Central memory CD4-positive, alpha-beta T cell (primary cell): ENCODE measurements at places on chromosomes 2 and 18.

GRCh38 chr2:23713351-23713750 is 213.6 kb downstream of the ATAD2B start:
- DNase-seq = no peak

- no peak for DNase-seq
Measured at GRCh38 chr2:67159929-67160328, 237.2 kb upstream of the ETAA1 start.

DNA sequence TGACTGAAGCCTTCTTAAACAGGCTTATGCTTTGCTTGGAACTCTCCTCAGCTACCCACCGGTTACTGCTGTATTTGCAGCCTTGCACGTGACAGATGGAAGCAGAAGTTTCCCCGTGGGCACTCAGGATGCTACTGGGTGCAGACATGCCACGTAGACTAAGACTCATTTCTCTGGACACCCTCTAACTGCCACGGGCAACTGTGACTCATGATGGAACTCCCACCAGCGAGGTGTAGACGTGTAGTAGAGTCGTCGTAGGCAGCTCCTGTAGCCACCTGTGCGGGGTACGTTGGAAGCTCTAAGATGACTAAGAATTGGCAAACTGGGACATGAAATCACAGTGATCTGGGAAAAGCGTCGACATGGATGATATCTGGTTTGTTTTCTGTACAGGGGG is 27.5 kb downstream of the TSHZ1 start:
- no peak for DNase-seq

DNA sequence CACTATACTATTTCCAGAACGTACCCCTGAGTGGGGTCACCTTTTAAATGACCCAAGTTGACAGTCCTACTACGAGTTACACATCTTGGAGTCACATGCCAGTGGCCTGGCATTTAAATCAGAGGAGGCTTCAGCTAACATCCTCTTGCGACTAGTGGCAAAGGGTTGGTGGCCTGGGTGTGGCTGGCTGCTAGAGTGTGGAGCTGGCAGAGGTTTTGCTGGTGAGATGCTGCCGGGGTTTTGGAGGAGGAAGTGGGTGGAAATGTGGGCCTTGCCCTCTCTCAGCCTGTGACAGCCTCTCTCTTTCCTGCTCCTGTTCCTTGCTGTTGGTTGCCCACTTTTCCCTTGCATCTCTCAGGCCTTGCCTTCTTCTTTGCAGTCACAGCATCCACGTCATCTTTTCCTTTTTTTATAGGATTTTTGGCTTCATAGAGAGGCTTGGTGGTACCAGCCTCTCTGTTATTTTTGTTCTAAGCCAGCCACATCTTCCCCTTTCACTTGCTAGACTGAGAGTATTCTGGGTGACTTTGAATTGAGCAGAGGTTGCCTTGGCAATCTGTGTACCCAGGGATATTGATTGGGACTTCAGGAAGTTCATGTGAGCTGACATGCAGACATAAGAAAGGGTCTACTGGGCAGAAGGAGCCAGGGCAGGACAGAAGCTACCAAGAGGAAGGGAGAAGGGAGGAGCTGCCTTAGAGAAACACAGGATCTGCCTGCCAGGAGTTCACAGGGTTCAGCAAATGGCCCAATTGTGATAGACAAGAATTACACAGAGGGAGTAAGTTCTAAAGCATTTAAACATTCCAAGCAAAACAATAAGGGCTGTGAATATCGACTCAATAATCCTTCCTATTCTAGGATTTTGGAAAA is 55.4 kb downstream of the CDC42EP3 start:
- peak; percentile 76 for DNase-seq

- no peak for DNase-seq
Measured at GRCh38 chr2:111653103-111653624, 230.8 kb downstream of the ANAPC1 start.

DNA sequence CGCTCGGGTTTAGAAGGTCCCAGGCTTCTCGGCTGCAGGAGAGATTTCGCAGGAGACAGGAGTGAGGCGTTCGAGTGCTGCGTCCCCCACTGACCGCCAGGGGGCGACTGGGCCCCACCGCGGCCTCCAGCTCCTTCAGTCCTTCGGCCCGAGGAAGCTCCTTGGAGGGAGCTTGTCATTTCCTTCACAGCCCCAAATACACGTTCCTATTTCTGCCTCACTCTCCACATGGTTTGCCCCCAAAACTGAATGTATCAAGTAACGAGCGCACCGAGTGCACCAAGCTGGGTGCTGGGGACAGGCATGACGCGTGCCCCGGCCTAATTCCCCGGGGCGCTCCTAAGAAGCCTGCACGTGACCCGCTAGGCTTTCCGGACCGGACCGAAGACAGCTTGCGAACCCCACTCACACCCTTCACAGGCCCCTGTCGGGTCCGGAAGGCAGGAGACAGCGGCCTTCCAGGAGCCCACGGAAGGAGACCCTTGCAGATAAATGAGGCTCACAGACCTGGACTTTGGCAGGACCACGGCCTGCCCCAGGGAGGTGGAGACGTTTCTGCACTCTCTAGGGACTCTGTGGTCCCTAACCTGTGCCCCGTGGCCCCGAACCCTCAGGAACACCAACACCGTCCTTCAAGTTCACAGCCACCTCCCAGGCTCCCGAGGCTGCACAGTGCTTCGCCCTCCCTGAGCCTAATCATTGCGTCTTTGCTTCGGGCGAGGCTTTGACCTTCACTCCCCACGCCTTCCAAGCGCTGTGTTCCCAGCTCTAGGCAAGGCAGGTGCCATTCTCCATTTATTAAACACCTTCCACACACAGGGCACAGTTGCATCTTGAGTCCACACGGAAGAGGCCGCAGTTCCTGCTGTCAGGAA is 13.0 kb upstream of the FAHD2A start:
- DNase-seq = no peak

- no peak for DNase-seq
Measured at GRCh38 chr18:23938901-23939341, 75.6 kb upstream of the TTC39C start.

GRCh38 chr18:72544092-72544886 is at the start of gene CBLN2:
Gene CBLN2 (minus strand): TSS chr18:72544342. CDS start chr18:72542160, 2,182 bp downstream.
- DNase-seq = no peak

DNA sequence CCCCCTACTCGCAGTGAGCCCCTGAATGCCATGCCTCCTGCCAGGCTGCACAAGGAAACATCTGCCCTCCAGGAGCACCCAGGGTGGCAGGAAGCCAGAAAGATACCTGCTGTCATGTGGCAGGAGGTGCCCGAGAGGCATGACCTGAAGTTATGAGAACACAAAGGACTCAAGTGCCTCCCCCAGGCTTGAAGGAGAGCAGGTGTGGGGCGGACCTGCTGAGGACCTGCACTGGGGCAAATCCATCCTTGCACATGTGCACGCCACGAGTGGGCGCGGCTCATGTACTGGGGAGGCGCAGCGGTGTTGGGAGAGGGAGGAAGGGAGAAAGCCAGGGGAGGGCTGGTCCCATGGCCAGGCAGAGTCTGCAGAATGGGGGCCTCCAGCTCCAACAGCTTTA is 26.9 kb downstream of the SDC1 start:
- no peak for DNase-seq
